ENCODE measurements at places on chromosomes 4 and X.

DNA sequence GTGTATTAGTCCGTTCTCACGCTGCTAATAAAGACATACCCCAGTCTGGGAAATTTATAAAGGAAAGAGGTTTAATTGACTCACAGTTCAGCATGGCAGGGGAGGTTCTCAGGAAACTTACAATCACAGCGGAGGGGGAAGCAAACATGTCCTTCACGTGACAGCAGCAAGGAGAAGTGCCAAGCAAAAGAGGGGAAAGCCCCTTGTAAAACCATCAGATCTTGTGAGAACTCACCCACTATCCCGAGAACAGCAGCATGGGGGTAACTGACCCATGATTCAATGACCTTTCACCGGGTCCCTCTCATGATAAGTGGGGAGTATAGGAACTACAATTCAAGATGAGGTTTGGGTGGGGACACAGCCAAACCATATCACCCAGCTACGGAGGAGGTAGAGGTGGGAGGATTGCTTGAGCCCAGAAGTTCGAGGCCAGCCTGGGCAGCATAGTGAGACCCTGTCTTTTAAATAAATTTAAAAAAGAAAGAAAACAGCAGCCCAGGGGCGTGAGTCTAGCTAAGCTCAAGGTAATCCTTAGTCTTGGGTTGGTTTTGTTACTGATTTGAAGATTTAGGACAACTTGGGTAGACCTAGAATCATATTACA, 46.4 kb upstream of the TMEM131L start:
- DNase-seq = no peak

DNA sequence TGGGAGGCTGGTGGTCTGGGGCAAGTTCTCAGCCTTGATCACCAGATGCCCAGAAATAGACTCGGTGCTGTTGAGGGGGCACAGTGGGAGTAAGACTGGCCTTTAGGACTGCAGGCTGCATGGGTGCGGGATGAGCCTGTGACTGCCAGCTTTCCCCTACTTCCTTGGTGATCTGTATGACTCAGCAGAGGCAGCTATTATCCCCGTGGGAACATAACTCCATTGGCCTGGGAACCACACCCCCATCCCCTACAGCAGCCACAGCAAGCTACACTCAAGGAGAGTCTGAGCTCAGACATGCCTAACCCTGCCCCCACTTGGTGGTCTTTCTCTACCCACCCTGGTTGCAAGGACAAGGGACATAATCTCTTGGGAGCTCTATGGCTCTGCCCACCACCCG, 20.6 kb downstream of the CLIC2 start:
- no peak for DNase-seq

DNA sequence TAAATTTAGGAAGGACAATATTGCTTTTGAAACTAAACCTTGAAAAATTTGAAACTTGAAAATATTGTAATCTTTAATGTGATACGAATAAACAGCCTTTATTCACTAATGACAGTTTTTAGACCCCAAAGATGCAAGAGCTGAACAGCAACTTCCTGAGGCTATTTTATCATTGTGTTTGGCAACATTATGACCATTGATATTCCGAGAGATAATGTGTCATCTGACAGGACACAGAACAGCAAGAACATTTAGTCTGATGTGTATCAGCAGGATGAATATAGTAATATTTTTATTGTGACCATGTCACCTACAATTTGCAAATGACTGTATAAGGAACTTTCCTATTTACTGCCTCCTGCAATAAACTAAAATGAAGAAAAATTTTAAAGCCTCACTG, 316.0 kb downstream of the ADAM29 start:
- no peak for DNase-seq

- DNase-seq = no peak
Measured at GRCh38 chrX:30673127-30673796, 20.0 kb downstream of the GK start.
